ENCODE measurements at places on chromosomes 5 and 9.

DNA sequence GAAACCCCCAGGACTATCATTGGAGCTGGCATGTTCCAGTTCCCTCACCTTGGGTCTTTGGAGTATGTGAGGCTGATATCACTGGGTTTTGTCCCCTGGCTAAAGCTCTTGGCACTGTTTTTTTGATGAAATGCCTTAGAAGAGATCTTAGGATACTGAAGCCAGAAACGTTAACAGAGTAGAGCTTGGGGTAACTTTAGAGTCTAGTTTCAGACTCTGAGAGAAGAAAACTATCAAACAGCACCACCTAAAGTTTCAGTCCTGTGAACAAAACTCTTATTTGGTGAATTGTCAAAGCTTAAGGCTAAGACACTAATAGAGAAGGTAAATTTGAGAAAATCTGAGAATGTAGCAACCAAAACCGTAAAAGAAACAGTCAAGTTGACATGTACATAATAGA, 111.7 kb upstream of the PUM3 start:
- no peak for DNase-seq

DNA sequence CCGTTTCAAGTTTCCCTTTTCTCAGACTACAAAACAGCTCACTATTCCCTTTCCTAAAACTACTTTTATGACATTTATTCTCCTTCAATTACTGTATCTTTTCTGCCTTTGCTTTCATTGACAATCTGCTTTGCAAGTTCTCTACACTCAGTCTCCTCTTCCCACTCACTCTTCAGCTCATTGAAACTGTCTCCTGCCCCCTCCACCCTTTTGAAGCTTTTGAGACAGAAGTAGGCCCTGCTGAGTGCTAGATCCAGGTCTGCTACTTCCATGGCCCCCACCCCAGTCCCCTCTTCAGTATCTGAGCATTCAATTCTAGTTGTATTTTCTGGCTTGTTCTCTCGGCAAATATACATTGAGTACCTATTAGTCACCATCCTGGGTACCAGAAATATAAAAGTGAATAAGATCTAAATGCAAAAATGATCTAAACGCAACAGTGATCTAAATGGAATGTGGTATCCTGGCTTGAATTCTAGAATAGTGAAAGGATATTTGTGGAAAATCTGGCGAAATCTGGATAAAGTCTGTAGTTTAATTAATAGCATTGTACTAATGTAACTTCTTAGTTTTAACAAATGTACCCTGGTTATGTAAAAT, 58.4 kb downstream of the OR2K2 start:
- no peak for DNase-seq

- DNase-seq = no peak
Observed at GRCh38 chr5:143646961-143647360, 165.0 kb upstream of the HMHB1 start.

DNA sequence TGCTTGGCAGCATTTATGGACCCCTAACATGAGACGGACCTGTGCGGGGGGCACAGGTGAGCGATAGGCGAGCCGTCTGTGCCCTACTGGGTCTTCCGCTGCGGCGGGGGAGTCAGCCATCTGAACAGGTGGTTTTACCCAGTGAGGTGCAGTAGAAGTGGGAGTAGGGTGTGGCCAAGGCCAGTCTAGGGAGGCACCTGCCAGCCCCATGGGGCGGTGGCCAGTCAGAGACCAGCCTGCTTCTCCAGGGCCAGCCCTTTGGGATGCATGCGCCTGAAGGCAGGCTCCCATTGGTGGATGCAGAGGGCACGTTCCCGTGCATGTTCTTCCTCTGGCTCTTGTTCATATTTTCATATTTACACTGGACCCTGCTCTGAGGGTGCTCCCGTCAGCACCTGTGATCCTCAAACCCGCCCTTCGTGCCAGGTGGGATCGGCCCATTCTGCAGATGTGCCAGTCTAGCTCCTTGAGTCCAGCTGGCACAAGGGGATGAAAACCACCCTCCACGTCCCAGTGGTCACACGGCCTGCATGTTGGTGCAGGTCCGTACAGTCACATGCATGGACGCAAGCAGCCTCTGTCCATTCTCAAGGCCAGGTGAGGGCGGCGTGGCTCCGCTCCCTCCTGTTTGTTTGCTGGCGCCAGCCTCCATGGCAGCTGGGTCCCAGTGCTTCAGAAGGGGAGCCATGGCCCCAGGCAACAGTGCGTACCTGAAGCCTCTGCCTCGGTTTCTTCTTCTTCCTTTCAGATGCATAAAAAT, 9.0 kb downstream of the COL5A1 start:
- no peak for DNase-seq

DNA sequence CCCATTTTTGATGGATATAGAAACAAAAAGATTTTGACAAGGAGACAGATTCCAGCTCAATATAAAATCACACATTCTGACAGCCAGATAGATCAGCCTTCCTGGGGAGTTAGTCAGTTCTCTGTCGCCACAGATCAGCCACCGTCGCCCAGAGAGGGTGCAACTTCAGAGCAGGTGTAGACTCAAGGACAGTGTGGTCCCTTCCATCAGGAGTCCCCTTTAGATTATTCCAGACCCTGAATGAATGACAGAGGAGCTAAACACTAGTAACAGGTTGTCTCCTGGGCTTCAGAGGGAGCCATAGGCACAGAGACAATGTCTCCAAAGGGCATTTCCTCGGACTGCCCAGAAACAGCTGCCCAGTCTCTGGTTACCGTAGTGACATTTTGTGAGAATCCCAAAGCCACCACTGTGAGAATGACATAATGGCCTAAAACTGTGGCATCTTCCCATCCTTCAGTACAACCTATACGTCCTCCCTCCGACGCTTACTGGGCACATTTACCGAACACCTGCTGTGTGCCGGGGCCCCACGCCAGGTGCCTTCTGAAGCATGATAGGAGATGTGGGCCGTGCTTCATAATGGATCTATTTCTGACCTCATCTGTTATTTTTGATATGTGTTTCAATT, 47.4 kb upstream of the SLC2A8 start:
- no peak for DNase-seq

DNA sequence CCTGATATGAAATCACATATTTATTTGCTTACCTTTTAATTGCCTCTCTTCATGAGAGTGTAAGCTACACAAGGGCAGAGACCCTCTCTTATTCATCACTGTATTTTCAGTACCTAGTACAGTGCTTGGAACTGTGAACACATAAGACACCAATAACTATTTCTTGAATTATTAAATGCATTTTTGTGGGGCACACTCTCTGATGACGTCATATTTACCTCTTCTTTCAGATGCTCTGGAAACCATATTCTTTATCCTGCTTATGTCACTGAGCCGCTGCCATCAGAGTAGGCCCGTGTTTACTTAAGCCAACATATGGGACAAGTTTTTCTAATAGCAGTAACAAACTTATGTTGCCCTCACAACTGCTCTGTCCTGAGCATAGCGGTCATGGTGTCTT, 266.5 kb downstream of the ELAVL2 start:
- no peak for DNase-seq

- no peak for DNase-seq
Observed at GRCh38 chr5:110179321-110179720, 489.6 kb downstream of the MAN2A1 start.

Data from activated CD4-positive, alpha-beta T cell treated with anti-CD3 and anti-CD28 coated beads, Interleukin-2, amount 50 U/mL, for 1 hour (primary cell).